ENCODE measurements at places on chromosomes 1 and 21.

DNA sequence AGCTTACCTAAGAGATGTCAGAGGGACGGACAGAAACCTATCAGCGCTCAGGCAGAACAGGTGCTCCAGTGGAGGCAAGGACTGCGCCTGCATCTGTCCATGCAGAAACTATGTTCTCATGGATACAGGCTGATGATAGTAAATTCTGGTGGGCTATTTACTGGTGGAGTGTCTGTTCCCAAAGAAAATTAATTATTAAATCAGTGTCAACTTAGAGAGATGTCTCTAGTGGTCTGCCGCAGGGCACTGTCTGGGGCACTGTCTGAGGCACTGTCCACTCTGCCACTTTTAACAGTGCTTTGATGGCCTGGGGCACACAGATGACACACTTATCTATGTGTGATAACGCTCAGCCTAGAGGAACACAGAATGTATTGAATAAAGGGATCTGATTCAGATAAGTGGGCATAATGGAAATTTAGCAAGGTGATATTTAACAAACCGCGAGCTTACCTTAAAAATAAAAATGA is 148.1 kb downstream of the RGS7 start:
- DNase-seq: no peak

GRCh38 chr1:200888349-200888838 is 6.3 kb upstream of the INAVA start:
- DNase-seq: no peak

GRCh38 chr1:221462345-221462744 is 279.5 kb downstream of the DUSP10 start:
- no peak for DNase-seq

GRCh38 chr1:41322835-41323234 is 38.4 kb upstream of the FOXO6 start:
- DNase-seq: peak; percentile 61

- peak; percentile 80 for DNase-seq
Observed at GRCh38 chr1:109112056-109112651, 1.8 kb upstream of the ELAPOR1 start.

- peak; percentile 43 for DNase-seq
Observed at GRCh38 chr1:44408632-44409602, 3.9 kb downstream of the RNF220 start.

GRCh38 chr21:15400905-15401304 is 328.9 kb upstream of the USP25 start:
- DNase-seq: no peak

DNA sequence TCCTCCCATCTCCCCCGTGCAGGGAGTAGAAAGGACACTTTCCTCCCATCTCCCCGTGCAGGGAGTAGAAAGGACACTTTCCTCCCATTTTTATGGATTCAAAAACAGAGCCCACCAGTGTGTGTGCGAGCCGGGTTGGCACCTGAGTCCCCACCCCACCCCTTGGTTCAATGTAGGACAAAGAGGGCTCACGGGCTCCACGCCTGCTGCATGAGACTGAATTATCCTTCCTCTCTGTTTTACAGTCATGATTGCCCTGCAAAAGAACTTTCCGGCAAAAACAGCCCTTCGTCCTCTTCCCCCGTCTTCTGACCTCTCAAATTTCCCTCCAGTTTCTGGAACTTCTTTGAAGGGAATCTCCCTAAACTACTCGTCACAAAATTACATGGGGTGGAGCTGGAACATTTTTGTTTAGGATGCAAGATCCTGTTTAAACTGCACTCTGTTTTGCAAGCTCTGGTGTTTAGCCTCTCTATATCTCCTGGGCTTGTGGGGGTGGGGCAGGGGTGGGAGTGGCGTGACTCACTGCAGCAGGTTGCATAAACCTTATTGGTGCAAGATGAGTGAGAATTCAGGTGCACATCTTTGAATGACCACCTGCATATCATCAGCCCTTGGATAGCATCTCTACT is 99.8 kb downstream of the PSMG1 start:
- no peak for DNase-seq

GRCh38 chr1:71231751-71232150 is 150.9 kb upstream of the ZRANB2 start:
- no peak for DNase-seq

DNA sequence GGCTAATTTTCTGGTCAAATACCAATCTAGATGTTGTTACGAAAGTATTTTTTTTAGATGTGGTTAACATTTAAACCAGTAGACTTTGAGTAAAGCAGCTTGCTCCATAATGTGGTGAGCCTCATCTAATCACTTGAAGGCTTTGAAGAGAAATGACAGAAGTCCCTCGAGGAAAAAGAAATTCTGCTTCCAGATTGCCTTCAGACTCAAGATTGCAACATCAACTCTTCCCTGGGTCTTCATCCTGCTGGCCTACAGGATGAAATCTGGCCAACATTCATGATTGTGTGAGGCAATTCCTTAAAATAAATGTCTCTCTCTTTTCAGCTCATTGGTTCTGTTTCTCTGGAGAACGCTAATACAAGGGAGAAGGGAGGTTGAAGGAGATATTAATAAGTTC is 32.5 kb upstream of the SSX2IP start:
- no peak for DNase-seq

DNA sequence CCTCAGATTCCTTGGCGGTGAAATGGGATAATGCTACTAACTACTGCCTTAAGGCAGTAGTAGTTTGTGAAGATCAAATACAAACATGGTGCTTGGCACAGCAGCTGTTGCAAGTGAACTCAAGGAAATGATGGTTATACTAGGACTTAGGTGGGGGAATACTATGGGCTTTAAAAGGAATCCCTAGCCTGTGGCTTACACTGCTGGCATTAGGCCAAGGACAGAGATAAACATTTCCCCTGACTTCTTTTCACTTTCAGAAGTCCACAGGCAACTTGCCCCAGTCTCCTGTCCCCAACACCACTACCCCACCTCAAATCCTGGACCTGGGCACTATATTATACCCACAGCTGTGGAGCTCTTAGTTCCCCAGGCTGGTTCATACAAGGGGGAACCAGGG is 13.1 kb upstream of the VAMP4 start:
- DNase-seq: no peak

DNA sequence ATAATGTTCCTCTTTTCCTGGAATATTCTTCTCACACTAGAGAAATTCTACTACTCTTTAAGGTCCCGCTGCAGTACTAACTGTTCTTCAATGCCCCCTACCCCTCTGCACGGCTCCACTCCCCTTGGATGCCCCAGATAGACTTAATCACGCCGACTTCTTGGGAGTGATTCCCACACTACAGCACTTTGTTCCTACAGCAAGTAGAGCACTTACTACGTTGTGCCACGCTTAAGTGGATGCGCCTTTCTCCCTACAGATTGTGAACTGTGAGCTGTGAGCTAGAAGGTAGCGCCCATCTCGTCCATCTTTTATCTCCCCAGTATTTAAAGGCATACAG is 2.2 kb downstream of the ZNF436 start:
- DNase-seq: no peak

DNA sequence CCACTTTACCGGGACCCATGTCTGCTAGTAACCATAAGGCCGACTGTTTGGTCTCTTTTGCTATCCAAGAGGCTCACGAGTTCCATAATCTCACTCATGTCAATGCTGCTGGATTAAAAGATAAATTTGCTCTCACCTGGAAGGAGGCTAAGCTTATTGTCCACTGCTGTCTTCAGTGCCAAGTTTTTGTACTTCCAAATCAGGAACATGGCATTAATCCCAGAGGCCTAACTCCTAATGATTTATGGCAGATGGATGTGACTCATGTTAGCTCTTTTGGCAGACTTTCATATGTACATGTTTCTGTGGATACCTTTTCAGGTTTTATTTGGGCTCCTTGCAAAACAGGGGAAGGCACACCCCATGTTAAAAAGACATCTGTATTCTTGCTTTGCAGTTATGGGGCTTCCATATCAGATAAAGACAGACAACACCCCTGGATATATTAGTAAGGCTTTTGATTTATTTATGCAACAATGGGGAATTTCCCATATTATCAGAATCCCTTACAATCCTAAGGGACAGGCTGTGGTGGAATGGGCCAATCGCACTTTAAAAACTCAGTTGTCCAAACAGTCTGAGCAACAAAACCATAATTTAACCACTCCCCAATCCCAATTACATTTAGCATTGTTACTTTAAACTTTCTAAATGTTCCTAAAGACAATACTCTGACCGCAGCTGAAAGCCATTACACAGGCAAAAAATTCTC is 162.7 kb downstream of the IER5 start:
- DNase-seq: no peak

DNA sequence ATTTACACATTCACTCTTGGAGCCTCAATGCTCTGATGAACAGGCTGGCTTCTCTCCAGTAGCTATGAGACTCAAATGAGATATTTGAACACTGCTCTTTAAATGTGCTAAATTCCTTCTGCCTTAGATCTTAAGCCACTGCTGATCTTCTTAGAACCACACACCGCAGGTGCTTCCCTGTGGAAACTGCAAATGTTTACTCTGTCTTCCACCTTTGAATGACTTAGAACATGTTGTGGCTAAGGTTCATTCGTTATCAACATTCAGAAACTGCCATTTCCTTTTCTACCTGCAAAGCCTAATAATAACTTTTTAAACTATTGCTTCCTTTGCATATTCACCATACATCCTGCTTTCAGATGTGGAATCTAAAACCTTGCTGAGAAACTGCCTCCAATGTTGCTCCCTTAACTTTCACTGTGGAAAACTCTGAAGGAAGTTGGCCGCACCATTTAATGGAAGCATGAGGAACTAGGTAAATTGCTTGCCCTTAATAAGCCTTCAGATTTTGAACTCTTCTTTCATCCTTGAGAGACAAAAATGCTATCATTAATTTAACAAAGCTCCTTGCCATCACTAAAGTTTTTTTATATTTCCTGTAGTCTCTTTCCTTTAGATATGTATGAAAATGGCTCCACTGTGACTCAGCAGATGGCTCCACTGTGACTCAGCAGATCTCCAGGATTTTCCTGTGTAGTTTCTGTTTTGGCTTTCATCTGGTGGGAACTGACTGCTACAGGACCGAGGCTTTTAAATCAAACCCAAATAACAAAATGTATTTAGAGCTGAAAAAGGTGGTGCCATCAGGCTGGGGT is 143.8 kb downstream of the TNFSF18 start:
- DNase-seq: no peak

- no peak for DNase-seq
Observed at GRCh38 chr1:47796626-47797025, 200.6 kb downstream of the TRABD2B start.

- DNase-seq: no peak
Observed at GRCh38 chr1:183837062-183837461, 32.1 kb downstream of the RGL1 start.

- peak; percentile 33 for DNase-seq
Observed at GRCh38 chr1:90133133-90133532, 138.2 kb downstream of the ZNF326 start.

GRCh38 chr1:10634428-10635084 is 159.8 kb downstream of the PEX14 start:
- DNase-seq: no peak

- no peak for DNase-seq
Observed at GRCh38 chr1:176794897-176795508, 332.0 kb downstream of the PAPPA2 start.

GRCh38 chr1:15881961-15882360 is 34.5 kb downstream of the SPEN start:
- DNase-seq: no peak

GRCh38 chr1:232425421-232425820 is 204.5 kb downstream of the SIPA1L2 start:
- DNase-seq: no peak

DNA sequence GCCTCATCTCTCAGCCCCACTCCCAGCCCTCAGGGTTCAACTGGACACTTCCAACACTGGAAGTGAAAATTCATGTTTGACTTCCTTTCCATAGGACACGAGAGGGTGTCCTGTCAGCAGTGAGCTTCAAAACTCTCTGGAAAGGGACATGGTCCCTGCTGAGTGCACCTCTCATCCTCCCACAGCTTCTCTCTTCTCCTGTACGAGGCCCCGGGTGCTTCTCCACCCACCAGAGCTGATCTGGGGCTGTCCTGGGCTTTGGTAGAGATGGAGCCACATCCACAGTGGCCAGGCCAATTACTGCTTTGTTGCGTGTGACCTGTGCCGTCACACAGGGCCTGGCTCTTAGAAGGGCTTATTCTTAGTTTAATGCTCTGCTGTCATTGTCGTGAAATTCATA is 182.3 kb downstream of the RRAGC start:
- DNase-seq: no peak

Data from pons (tissue), 1 donor.